ENCODE measurements at places on chromosomes 16 and 17.
A peak's percentile ranks its signal among the peaks of the same experiment; 100 is the strongest.

DNA sequence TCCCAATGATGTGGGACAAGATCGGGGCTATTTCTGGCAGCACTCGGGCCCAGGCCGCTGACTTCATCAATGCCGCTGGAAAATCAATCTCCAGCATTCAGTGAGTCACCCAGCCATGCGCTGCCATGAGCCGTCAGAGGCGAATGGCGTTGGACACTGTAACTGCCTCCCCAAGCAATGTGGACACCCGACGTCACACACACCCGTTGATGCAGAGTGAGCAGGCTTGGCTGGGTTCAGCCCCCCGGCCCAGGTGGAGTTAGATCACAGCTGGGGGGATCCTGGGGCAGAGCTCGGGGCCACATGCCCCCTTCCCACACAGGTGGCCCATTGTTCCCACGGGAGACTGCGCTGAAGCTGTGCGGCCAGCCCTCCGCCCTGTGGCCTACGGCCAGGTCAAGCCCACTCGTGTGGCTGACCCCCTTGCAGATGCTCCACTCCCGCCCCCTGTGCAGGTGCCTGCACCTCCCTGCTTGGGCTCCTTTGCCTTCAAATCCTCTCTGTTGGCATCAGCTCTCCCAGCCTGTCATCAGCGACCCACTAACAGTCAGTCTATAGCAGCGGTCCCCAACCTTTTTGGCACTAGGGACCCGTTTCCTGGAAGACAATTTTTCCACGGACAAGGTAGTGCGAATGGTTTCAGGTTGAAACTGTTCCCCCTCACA, 89.9 kb downstream of the TBC1D16 start:
- DNase-seq = no peak

DNA sequence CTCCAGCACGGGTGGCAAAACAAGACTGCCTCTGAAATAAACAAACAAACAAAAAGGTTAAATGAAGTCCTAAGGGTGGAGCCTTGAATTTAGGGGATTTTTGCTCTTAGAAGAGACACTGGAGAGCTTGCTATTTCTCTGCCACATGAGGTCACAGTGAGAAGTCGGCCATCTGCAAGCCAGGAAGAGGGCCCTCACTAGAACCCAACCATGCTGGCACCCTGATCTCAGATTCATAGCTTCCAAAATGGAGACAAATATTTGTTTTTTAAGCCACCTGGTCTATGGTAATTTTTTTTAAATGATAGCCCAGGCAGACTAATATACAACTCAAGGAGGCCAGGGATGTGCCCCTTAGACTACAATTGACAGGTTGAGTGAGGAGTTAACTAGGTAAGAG, 255.5 kb downstream of the XYLT1 start:
- DNase-seq = no peak

- no peak for DNase-seq
Measured at GRCh38 chr17:81888105-81888987, 3.0 kb downstream of the ALYREF start.

- no peak for DNase-seq
Measured at GRCh38 chr16:86277221-86277620, 233.1 kb upstream of the FOXF1 start.

GRCh38 chr16:66996324-66996982, 8.1 kb downstream of the CES4A start:
- no peak for DNase-seq

DNA sequence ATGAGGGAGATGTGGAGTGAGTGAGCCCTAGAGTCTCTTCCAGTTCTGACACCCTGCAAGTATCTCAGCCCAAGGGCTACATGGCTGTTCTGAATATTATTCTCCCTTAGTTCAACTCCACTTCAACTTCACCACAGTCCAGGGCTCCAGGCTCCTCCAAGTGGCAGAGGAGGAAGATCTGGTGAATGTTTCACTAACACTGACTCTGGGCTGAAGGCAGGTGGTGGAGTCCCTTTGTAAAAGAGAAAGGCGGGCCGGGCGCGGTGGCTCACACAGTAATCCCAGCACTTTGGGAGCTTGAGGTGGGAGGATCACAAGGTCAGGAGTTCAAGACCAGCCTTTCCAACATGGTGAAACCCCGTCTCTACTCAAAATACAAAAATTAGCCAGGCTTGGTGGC, 13.6 kb downstream of the CCDC92B start:
- DNase-seq = no peak

DNA sequence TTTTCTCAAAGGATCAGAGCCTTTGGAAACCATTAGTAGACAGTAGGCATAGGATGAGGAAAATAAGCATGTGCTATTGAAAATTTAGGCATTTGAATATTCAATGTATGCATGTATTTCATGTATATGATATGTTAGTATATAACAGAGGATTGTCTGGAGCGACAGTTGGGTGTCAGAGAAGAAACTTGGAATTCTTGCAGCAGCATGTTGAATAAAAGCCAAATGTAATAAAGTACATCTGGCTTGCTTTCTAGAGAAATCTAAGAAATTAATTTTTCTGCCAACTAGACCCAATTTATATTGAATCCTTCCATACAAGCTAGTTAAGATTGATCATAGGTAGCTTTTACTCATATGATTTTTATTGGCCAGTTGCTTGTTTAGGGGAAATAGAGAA, 578.8 kb downstream of the CDH11 start:
- no peak for DNase-seq

GRCh38 chr17:30517786-30518185, 40.6 kb downstream of the GOSR1 start:
- no peak for DNase-seq

DNA sequence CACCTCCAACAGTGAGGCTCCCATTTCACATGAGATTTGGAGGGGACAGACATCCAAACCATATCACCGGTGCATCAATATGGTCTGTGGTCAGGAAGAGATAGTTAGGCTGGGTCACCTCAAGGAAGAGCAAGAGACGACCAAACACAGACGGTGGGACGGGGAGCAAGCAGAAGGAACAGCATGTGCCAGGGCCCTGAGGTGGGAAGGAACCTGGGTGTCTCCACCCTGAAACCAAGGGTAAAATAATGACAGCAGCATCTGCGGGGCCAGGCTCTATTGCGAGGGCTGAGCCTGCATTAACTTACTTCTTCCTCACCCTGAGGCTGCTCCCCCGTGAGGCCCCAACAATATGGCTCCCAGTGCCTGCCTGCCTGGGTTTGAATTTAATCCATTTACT, 8.9 kb upstream of the PRSS21 start:
- DNase-seq = no peak

DNA sequence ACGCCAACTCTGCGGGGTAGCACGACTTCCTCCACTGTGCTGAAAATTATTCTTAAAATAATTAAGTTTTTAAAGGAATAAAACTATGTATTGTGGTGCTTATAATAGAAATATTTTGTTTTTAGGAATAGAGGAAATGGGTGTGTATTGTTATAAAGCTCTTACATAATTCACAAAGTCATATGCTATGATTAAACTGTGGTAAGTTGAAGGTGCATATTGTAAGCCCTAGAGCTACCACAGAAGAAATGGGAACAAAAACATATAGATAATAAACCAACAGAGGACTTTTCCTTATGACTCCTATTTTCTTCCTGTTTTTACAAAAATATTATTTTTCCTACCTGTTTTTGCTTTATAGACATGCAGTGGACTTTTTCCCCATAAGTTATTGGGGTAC, 4.3 kb upstream of the SLFN11 start:
- no peak for DNase-seq

DNA sequence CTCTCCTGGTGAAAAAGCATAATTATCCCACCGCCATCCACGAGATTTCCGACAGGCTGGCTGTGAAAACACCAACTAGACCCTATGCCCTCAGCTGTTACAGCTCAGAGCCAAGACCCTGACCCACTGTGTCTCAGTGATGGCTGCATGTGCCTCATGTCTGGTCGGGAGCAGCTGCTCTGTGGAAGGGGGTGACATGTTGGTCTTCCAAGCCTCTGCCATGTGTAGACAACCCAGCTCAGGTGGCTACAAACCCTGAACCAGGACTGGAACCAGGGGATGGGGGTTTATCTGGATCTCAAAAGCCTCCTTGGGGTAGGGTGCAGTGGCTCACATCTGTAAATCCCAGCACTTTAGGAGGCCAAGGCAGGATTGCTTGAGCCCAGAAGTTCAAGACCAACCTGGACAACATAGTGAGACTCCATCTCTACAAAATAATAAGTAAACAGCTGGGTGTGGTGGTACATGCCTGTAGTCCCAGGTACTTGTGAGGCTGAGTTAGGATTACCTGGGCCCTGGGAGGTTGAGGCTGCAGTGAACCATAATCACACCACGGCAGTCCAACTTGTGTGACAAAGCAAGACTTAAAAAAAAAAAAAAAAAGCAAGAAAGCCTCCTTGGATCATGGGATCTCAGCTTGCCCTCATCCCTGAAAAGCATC, 220.3 kb downstream of the CPPED1 start:
- no peak for DNase-seq

DNA sequence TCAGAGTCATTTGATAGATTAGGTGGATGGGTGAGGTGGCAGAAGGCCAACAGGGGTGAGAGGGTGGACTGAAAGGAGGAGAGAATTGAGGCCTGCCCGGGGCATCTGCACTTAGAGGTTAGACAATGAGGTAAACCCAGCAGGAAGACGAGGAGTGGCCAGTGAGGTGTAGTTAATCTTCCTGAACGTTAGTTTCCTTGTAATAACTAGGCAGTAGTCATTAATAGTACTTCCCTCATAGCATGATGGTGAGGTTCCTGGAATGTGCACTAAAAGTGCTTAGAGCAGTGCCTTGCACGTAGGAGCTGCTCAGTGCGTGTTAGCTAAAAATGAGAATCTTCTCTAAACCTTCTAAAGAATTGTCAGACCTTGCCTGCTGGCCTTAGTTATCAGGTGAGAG, 13.5 kb upstream of the KSR1 start:
- DNase-seq = no peak

DNA sequence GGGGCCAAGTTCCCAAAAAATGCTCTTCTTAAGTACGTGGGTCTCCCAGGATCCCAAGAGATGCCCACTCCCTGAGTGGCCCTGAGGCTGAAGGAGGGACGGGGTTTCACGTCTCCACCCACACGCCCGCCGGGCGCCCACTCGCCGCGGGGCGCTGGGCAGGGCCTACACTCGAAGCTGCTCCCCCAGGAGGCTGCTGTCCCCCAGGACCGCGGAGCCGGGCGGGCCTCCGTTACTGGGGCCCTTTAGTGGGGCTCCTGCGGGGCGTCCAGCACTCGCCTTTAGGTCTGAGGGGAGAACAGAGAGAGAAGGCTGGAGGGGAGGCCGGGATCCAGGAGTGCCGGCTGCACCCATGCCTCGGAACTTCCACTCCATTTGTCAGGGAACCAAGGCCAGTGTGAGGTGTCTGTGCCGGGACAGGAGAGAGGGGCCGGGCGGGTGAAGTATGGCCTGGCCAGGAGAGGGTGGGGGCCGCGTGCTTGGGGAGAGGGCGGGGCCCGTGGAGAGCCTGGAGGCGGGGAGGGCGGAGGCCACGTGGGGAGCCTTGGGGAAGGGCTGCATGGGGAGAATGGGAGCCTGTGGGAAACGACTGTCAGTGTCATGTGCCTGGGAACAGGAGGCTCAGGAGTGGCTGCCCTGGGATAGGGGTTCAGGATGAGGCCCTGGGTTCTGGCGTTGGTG, 18.8 kb downstream of the NUBP1 start:
- no peak for DNase-seq

DNA sequence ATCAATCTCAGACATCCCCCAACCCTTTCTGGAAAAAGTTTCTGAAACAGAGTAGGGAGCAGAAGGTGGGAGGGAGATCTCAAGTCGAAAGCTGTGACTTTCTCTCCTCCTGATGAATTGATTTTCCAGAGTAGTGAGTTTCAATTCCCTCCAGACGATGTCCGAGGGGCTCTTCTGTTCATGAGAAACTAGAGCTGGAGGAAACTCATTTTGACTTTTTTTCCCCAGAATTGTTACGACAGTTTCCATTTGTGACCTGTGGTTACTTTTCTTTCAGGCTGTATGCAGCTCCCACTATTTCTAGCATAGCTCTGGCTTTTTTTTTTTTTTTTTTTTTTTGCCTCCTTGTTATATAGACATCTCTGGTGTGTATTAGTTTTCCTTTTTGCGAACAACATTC, 422.1 kb upstream of the SALL1 start:
- DNase-seq = no peak

GRCh38 chr17:81794509-81794908, 9.4 kb upstream of the GCGR start:
- no peak for DNase-seq

DNA sequence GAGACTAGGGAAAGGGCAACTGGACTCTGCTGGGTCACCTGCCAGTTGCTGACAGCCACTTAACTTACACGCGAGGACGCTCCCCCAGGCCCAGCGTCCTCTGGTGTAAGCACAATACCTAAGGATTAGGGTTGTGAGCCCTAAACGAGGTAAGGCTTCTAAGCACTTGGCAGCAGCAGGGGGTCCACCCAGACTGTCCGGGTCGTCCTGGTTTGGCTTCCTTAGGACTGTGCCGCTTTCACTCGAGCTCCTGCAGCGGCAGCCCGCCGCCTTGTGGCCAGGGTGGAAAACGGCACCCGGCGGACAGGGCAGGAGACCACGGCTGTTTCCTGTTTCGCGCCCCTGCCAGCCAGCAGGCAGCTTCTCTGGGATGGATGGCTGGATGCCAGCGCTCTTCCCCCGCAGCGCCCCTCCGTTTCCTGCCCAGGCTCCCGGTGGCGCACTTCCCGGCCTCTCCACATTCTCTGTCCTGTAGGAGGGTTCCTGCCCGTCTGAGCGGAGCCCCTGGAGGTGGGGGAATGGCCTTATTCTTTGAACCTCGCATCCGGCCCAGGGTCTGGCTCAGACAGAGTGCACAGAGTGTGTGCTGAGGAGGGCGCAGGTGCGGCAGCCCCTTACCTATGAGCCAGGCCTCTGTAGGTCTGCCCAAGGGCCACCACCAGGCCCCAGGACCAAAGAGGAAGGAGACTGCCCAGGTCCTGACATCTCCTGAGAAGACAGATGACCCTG, 47.0 kb upstream of the AMZ2 start:
- DNase-seq = peak; percentile 79

DNA sequence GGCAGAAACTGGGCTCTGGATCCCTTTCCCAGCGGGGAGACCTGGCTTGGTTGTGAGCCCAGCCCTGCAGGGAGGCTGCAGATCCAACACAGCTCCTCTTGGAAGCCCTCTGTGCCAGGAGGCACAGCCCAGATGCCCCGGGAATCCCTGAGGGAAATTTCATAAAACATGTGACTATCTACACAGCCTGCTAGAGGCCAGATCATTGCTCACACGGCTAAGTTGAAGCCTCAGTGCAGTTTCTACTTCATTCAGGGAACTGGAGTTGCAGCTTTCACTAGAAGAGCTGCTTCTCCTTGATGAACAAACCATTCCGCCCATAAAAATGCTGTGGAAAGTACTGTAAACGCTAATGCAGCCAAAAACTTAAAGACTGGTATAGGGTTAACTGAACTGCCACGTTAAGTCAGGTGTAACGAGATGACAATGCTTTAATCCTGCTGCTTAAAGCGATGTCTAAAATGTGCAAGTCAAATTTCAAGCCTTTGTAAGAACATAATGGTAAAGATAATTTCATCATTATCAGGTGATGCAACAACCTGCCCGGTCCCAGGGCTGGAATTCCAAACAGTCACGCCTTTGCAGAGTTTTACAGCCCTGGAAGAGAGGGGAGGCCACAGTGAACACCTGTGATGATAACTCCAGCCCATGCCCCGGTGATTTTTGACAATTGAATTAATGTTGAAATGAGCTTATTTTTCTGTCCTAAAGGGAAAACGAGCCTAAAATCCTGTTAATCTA, 172.5 kb downstream of the ZFHX3 start:
- no peak for DNase-seq

GRCh38 chr16:85421338-85422195, 191.6 kb upstream of the GSE1 start:
- no peak for DNase-seq

GRCh38 chr16:54446639-54447038, 160.1 kb upstream of the IRX3 start:
- peak; percentile 65 for DNase-seq

All from SJSA1 (cell line).